ENCODE measurements at places on chromosomes 5 and 9.

GRCh38 chr5:111738118-111738517, 18.9 kb downstream of the NREP start:
- no peak for DNase-seq

- DNase-seq = no peak
Measured at GRCh38 chr9:128434340-128434739, 13.7 kb downstream of the CERCAM start.

DNA sequence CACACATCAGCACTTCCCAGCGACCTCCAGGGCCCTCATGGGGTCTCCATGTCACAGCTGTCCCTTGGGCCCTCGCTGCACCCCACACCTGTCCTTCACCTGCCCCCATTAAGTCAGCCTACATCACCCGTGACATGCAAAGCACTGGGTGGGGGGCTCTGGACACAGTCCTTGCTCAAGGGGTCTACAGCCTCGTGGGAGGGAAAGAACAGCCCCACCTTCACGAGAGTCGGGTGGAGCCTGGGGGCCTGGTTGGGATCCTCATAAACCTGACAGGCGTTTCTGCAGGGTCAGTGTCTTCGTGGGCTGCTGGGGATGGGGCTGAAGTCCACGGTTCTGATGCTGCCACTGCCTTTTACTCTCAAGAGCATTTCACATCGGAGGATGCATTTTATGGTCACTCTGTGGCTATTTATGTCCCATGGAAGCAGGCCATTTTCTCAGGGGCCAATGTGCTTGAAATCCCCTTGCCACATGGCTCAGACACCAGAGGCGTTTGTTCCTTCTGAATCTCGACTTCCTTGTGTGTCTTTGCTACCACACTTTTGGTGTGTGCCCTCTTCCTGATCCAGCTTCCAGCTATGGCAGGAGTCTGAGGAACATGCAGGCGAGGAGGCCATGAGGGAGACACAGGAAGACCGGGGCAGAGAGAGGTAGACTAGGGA, at the start of gene OR2V1:
Gene OR2V1 (minus strand): TSS at position 338 of the 665 bp plus-strand sequence. CDS start 5,865 bp downstream, outside the sequence.
- no peak for DNase-seq

DNA sequence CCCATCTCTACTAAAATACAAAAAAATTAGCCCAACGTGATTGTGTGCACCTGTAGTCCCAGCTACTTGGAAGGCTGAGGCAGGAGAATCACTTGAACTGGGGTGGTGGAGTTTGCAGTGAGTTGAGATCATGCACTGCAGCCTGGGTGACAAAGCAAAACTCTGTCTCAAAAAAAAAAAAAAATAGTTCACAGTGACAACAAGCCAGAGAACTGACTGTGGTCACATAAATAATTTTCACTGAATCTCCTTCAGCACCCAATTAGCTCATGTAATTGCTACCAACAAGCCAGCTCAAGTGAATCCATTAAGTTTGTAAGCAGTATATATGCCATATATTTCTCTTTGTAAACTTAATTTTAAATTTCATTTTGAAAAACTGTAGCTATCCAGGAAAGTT, 14.5 kb upstream of the AFAP1L1 start:
- no peak for DNase-seq

- DNase-seq = no peak
Measured at GRCh38 chr9:89080193-89080592, 88.9 kb downstream of the S1PR3 start.

GRCh38 chr9:134740071-134740470, 98.5 kb downstream of the COL5A1 start:
- DNase-seq = no peak

DNA sequence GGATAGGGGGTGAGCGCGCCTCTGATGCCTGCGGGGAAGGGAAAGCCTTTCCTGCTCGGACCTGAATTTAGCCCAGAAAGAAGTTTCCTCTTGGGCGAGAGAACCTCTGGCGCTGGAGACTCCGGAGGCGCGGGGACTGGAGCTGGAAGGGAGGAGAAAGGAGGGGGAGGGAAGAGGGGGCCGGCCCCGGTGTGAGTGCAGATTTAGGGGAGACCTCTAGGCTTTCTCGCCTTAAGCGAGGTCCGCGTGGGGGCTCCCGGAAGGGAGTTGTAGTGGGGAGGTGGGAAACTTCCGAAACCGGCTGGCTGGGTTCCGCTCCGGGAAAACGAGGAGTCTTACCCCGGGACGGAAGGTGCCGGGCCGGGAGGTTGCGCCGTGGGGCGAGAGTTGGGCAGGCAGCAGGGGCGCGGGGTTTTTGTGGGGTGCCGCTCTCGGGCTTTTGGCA, 1.3 kb downstream of the PCSK5 start:
- no peak for DNase-seq

DNA sequence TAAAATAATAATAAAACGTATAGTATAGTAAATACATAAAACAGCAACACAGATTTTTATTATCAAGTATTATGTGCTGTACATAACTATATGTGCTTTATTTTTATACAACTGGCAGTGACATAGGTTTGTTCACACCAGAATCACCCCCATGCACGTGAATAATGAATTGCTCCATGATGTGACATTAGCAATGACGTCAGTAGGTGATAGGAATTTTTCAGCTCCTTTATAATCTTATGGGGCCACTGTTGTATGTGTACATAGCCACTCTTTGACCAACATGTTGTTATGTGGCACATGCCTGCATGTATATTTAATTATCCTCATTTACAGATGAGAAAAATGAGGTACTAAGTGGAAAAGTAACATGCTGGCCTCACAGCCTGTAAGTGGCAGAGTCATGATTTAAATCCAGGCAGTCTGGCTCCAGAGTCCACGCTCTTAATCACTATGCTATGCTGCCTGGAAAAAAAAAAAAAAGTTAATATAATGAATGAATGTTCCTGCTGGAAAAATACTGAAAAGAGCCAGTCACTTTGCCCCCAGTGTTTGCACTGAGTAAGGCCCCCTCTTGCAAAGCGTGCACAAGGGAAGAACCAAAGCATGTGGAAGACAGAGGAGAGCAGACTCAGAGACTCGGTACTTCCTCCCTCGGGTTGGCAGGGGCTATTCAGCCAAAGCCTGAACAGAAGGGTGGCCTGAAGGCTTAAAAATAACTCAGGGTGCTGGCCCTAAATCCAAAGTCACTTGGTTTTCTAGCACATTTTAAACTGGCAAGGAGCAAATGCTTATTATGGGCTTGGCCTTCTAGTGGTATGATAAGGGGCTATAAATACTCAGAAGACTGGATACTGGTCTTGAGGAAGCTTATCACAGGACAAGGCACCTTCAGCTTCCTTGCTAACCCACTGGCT, 206.8 kb downstream of the GLIS3 start:
- no peak for DNase-seq

GRCh38 chr5:54876976-54877375, 108.4 kb downstream of the ESM1 start:
- DNase-seq = no peak

- DNase-seq = no peak
Measured at GRCh38 chr5:125969011-125969813, 454.0 kb upstream of the GRAMD2B start.

- peak; percentile 99 for DNase-seq
Measured at GRCh38 chr9:23826120-23826629, at the start of gene ELAVL2. Gene ELAVL2, minus strand, starts transcription at chr9:23826240. Its CDS starts 64,006 bp downstream, at chr9:23762234.
